ENCODE measurements at places on chromosomes 2 and 18. TPM values are rescaled to one million over a fixed set of nuclear protein-coding genes. Genes with fewer than 3 reads are reported as not detected.
A peak's percentile ranks its signal among the peaks of the same experiment; 100 is the strongest.

- DNase-seq, result no peak
These were observed 3.9 kb downstream of the IKZF2 start for GRCh38 chr2:213147538-213147937.

The RNU2-63P gene
- total RNA-seq, result 5.2 TPM

- no peak for DNase-seq
These were observed 364.0 kb downstream of the GPD2 start for GRCh38 chr2:156800065-156800653.

DNA sequence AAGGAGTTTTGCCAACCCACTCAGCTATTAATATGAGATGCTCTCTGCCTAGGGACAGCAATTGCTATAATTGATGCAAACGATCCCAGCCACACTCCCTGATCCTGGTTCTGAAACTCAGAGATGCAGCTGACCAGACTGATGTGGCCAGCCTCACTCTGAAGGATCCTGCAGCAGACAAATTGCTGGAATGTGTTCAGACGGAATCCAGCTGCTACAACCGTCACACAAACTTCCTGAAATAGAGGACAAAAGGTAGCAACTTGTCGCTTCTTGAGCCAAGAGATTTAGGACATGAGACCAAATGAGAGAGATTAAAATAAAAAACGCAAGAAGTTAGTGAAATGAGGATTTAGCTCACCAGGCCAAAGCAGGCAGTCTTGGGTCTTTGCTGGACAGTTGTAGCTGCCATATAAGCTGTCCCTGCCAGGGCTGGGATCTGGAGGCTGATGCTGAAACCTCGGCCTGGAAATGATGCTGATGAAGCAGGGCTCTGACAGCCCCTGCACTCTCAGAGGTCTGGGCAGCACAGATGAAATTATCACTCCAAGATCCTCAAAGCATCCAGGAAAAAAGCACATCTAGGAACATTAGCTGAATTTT, 8.3 kb upstream of the YWHAQ start:
- DNase-seq, result no peak

- DNase-seq, result peak; percentile 78
These were observed 28.3 kb upstream of the OTOS start for GRCh38 chr2:240168546-240169361.

GRCh38 chr2:105540642-105541041, 141.8 kb upstream of the FHL2 start:
- DNase-seq, result no peak

DNA sequence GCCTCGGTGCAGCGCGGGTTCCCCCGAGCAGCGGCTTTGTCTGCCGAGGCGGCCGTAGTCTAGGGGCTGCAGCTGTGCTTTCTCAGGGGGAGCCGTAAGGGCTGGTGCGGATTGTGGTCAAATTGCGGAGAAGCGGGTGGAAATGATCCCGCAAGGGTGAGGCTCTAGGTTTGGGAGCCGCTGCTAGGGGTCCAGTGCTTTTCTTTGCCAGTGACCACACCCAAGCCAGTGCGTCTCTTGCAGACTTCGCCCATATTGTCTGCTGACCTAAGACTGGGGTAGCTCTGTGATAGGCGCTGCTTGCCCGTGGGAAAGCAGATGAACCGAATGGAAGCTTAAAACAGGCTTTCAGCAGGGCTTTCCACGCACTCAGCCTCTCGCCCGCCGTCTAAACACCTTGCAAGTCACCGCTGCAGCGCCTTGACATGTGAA, 2.1 kb downstream of the DPYSL5 start:
- no peak for DNase-seq

The PROKR1 gene
- not detected for total RNA-seq

DNA sequence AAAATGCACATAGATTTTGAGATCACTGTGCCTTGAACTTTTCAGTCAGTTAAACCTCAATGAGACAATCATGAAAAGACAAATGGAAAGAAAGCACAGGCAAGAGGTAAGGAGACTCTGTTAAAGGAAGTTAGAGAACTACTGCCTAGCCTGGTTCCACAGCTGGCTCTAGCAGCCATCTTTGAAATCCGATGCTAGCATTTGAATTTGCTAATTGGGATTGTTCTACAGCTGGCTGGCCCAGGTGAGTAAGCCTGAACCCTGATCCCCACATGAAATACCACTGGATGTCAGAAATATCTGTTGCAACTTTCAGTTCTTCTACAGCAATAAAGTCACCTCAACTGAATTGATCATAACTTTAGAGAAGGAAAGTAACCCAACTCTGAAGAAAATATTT, 315.2 kb upstream of the CHAC2 start:
- DNase-seq, result no peak

- DNase-seq, result no peak
These were observed 1417.0 kb downstream of the SUCLG1 start for GRCh38 chr2:83042053-83042452.

- DNase-seq, result peak; percentile 23
These were observed 917 bp downstream of the MPPE1 start for GRCh38 chr18:11906926-11907874.

DNA sequence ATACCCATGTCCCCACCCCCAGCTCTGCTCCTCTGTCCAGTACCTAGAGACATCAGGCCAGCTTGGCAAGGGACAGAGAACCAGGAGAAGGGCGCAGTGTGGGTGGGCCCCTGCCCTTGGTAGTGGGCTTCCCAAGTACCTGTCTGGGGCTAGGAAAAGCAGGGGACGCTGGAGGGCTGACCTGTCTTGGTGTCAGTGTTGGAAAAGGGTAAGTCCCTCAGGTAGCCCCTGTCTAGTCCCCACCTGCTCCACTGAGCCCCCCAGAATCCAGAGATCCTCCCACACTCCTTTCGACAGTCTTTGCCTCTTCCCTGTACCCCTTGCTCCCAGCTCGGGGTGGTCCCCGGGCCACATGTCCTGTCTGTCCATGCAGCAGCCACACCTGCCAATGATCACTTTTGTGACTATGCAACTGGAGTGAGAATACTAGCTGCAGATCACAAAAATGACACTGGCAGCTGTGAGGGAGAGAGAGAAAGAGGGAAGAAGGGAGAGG, 14.6 kb downstream of the DNAJB2 start:
- DNase-seq, result peak; percentile 71

The SCN9A gene
- 2.5 TPM for total RNA-seq

DNA sequence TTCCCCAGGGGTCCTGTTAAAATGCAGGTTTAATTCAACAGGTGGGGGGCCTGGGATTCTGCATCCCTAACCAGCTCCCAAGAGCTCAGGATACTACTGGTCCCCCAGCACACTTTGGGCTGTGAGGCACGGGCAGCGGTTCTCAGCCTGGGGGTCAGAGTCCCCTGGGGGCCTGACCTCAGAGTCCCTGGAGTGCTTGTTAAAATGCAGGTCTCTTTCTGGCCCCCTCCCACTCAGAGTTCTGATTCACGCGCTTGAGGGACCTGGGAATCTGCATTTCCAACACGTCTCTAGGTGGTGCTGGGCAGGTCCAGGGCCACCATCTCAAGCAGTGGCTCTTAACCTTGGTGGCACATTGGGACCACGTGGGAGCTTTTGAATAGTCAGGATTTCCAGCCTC, 2.8 kb upstream of the OTOS start:
- DNase-seq, result peak; percentile 60

The IL1F10 gene
- total RNA-seq, result not detected

GRCh38 chr2:73238149-73238548, 4.0 kb downstream of the CCT7 start:
- DNase-seq, result no peak

All from posterior vena cava (tissue), 2 donors.